ENCODE measurements at places on chromosomes 4 and X.

GRCh38 chrX:133846311-133846710 is 139.1 kb downstream of the GPC3 start:
- no peak for DNase-seq

DNA sequence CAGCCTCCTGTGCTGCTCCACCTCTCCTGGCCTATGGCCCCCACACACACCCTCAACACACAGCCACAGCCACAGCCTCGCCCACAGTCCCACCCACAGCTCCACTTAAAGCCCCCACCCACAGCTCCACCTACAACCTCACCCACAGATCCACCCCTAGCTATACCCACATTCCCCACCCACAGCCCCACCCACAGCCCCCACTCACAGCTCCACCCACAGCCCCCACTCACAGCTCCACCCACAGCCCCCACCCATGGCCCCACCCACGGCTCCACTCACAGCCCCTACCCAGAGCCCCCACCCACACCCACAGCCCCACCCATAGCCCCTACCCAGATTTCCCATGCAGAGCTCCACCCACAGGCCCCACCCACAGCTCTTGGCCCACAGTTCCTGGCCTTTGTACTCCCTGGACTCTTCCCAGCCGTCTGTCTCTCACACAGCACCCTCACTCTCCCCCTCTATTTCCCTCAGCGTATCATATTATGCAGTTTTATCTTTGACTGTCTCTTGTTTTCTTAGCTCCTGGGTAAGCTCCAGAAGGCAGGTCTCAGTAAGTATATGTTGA is 322.5 kb downstream of the EVC2 start:
- DNase-seq = no peak

DNA sequence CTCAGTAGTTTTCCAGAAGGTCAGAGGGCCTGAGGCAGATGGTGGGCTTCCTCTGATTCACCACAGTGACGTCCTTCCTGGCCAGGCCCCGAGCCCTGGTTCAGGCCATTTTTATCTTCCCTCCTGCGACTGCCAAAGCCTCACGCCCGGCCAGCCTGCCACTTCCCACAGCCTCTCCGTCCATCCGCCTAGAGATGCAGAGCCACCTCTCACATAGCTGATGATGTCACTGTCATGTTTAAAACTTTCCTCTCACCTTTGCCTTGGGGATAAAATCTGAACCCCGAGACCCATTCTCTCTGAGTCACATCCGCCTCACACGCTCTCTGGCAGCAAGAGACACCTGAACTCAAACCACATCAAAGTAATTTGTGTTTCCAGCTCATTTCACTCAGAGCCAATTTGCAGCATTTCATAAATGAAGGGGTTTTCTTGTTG is 175.3 kb downstream of the QDPR start:
- DNase-seq = peak; percentile 56

- DNase-seq = no peak
Measured at GRCh38 chr4:128468123-128468989, 180.7 kb upstream of the PGRMC2 start.

DNA sequence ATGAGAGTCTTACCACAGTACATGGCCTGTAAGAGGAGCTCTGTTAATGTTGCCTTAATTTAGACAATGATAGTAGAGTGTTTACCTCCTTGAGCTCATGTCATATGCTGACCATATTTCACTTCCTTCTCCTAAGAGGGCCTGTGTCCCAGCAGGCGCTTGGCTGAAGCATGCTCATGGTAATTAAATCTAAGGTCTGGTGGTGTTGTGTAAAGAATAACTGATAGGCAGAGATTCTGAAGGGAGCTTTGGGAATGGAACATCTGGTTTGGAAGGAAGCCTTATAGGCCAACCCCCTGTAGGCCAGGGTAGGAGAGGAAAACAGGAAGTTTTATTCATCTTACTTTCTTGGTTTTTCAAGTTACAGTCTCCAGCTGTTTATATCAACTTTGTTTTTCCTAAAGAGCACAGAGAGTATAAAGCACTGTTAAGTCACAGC is 300.2 kb downstream of the USP46 start:
- no peak for DNase-seq

DNA sequence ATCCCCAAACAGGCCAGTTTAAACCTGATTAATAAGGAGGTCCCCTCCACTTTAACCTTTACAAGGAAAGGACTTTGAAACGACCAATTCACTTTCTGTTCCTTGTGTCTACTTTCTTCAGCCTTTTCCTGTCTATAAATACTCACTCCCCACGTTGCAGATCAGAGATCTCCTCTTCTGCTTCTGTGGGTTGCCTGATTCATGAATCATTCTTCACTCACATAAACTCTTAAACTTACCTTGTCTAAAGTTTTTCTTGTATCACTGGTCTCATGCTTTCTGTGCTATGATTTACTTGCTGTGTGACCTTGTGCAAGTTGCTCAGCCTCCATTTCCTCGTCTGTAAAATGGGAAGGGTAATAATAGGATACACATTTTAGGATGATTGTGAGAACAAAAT is 236.1 kb downstream of the QDPR start:
- DNase-seq = no peak

GRCh38 chr4:626201-627091 is 1.1 kb downstream of the PDE6B start:
- DNase-seq = no peak

GRCh38 chr4:142473218-142473959 is 372.7 kb downstream of the INPP4B start:
- DNase-seq = no peak

- DNase-seq = no peak
Measured at GRCh38 chr4:7657545-7658297, 223.0 kb upstream of the PSAPL1 start.

DNA sequence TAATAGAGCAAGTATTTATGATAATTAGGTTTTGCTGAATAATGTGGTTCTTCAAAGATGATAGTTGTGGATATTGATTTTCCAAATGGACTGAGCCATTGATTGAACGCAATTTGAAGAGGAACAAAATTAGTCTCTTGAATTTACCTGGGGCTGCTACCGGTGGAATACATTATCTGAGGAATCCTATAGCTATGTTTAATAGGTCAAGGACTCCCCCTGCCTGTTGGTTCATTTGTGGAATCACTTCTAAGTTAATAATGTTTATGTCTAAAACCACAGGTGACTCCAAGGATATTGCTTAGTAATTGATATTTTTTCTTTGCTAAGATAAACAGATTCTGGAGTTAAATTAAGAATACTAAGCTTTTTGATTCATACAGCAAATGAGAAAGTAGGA is 576.0 kb upstream of the PABPC4L start:
- no peak for DNase-seq

DNA sequence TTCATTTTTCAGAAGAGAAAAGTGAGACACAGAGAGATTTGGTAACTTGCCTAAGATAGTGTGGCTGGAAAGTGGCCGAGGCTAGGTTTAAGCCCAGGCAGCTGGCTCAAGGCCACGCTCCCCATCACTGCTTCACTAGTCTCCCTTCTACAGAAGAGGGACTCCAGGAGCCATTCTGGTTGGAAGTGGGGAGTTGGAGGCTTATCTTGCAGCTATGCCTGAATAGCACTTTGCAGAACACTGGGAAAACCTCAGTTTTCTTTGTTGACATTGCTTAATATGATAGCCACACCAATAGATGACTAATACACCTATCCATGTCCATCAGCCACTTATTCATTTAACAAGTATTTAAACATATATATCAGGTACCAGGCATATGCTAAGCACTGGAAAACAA is 18.5 kb downstream of the LRRC66 start:
- DNase-seq = no peak

DNA sequence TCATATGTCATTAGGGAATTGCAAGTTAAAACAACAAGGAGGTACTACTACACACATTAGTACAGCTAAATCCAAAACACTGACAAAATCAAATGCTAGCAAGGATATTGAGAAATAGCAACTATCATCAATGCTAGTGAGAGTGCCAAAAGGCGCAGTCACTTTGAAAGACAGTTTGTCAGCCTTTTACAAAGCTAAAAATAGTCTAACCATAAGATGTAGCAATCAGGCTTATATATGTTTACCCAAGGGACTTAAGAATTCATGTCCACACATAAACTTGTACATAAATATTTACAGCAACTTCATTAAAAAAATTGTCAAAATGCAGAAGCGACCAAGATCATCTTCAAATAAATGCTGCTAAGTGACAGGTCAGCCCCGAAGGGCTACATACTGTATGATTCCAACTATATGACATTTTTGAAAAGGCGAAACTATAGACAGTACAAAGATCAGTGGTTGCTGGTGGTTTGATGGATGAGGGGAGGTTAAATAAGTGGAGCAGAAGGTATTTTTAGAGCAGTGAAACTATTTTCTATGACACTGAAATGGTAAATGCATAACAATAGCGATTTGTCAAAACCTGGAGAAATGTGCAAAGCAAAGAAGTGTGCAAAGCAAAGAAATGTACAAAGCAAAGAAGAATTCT is 704.8 kb downstream of the ARAP2 start:
- DNase-seq = no peak

DNA sequence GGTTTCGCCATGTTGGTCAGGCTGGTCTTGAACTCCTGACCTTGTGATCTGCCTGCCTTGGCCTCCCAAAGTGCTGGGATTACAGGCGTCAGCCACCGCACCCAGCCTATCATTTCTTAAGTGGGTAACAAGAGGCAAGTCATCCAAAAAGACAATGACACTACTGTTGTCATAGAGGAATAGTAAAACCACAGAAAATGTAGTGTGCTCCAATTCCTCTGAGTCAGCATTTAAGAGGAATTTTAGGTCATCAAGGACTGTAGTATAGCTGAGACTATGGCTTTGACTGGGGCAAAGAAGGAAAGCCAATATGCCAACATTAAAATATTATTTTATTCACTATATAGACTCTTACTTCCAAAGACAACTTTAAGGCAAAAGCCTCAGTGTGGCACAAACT is 48.4 kb downstream of the ATP8A1 start:
- no peak for DNase-seq

DNA sequence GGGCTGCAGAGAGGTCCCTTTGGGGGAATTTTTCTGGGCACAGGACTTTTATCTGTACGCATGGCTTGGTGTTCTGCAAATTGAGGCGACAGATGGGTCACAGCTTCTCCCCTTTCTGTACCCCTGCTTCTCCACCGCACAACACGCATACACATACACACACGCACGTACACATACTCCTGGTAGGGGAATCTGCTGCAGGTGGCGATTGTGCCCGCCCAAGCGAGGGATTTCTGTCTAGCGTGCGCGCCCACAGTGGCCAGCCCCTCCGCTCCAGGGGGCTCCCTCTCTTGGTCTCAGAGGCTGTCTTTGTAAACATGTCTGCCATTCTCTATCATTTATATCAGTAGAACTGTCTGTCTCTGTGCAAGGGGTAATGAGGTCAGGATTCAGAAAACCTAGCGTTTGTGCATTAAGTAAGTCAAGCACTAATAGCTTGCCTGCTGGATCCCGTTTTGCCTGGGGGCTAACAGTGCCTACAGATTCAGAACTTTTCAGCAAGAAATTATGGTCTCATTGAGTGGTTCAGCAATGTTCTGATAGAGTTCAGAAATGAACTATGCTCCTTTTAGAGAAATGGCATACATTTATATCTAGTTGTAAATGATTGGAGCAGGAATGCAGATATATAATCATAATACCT is 2.2 kb downstream of the GRID2 start:
- no peak for DNase-seq

DNA sequence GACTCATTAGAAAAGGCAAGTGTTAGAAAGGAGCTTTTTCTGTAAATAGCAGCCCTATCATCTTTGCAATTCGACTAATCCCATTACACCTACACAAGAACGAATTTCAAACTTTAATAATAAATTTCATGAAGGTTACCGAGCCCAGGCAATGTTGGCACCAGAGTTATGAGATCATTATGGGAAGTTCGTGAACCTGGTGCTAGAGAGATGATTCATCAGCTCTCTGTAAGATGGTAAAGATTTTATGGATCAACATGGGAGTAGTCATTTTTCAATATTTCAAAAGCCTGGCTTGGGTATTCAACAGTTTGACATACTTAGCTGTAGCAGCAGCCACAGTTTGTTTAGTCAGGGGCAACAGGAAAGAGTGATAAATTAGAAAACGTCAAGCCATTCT is 35.8 kb downstream of the AMELX start:
- no peak for DNase-seq

- DNase-seq = no peak
Measured at GRCh38 chr4:79015411-79015810, 76.2 kb upstream of the PAQR3 start.

DNA sequence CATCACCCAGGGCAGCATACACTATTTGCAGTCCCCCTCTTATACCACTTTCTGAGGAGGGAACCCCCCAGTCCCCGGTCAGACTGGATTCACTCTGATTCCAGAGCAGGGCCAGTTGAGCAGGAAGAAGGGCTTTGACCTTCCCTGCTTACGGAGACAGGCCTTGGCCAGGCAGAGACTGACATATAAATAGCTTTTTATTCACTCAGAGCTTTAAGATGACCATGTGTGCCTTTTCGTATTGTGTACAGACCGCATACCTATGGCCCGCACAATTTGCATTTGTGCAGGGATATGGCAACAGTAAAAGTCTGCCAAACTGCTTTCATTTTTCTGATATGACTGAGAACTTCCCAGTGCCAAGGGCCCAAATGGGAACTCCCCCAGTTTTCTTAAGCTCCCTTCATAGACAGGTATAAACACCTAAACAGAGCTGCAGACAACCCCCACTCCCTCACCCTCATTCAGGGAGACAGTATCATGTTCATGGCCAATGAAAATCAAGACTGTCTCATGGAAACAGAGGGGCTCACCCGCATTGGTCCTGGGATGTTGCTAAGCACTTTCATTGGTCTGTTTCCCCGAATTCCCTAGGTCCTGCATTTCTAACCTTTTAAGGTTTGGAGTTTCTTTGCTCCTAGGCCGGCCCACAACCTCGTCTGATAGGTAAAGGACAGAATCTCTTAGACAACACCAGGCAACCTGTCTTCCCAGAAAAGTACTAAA is 86.0 kb downstream of the RTL5 start:
- no peak for DNase-seq

GRCh38 chrX:19886883-19887531 is 393 bp downstream of the SH3KBP1 start:
- no peak for DNase-seq

GRCh38 chrX:154540897-154541535 is 5.6 kb downstream of the G6PD start:
- DNase-seq = no peak

DNA sequence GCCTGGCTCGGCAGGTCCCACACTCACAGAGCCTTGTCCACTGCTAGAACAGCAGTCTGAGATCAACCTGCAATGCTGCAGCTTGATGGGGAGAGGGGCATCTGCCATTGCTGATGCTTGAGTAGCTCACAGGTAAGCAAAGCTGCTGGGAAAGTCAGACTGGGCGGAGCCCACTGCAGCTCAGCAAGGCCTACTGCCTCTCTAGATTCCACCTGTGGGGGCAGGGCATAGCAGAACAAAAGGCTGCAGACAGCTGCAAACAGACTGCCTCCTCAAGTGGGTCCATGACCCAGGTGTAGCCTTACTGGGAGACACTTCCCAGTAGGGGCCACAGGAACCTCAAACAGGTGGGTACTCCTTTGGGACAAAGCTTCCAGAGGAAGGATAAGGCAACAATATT is 110.6 kb upstream of the ADAMTS3 start:
- DNase-seq = no peak

DNA sequence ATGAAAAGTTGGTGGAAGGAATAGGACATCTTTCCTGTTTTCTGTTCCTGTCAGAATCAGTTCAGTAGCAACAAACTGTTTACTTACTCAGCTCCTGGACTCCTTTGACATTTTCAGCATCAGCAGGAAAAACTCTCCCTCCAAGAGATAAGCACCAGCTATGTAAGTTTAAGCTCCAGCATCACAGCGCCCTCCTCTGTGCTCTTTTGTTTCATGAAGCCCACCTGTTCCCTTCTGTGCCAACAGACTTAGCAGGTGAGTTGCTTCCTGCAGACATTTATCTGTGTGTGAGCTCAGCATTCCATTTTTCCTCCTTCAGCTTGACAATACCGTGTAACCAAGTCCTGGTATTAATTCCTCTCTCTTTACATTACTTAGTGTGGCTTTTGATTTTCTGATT is 644.1 kb upstream of the AGA start:
- no peak for DNase-seq
